NCI-H510A (cell line): ENCODE measurements at places on chromosomes 16 and 17.

GRCh38 chr16:57537194-57537505 is 779 bp upstream of the CCDC102A start:
- no peak for DNase-seq

GRCh38 chr16:57157533-57157932 is 28.3 kb downstream of the PSME3IP1 start:
- no peak for DNase-seq

GRCh38 chr17:69012895-69013805 is 47.6 kb downstream of the ABCA9 start:
- no peak for DNase-seq

- DNase-seq: no peak
These were observed 241.4 kb downstream of the MAP2K6 start for GRCh38 chr17:69655902-69656301.
